Vagina (tissue), 2 donors: ENCODE measurements at places on chromosomes 6 and 20. TPM values are rescaled to one million over a fixed set of nuclear protein-coding genes. Genes with fewer than 3 reads are reported as not detected.

MYCT1 gene
- 8.3 TPM for total RNA-seq

MAN1A1 gene
- 71.2 TPM for total RNA-seq

REM1 gene
- 4.4 TPM for total RNA-seq

AKAP12 gene
- 88.1 TPM for total RNA-seq

SNTA1 gene
- 23.8 TPM for total RNA-seq

THBS2 gene
- total RNA-seq = 86.4 TPM

SMOC2 gene
- 22.1 TPM for total RNA-seq

DPPA5 gene
- total RNA-seq = not detected

ADGRF1 gene
- 8.3 TPM for total RNA-seq

TSBP1 gene
- not detected for total RNA-seq

FOXS1 gene
- not detected for total RNA-seq

CLVS2 gene
- total RNA-seq = 1.5 TPM

CASS4 gene
- total RNA-seq = 0.74 TPM

PACSIN1 gene
- 0.74 TPM for total RNA-seq

SLC17A9 gene
- total RNA-seq = 2.5 TPM

SIRPB1 gene
- total RNA-seq = 2.5 TPM

RBM12 gene
- 26.8 TPM for total RNA-seq
